Articular chondrocyte of knee joint (primary cell): ENCODE measurements at places on chromosomes 2 and 18. TPM values are rescaled to one million over a fixed set of nuclear protein-coding genes. Genes with fewer than 3 reads are reported as not detected.

Gene ACTR3
- total RNA-seq, result 294 and 336 TPM in 2 replicates

Gene UGT1A8
- total RNA-seq, result not detected in 2 replicates

Gene NAPG
- 78.0 and 82.0 TPM in 2 replicates for total RNA-seq

Gene RAMP1
- 6.8 TPM in 2 replicates for total RNA-seq

Gene CROCC2
- under 0.01 TPM in 2 replicates for total RNA-seq

Gene PREB
- 29.9 and 40.6 TPM in 2 replicates for total RNA-seq

Gene CXCR4
- 0.13 and 0.22 TPM in 2 replicates for total RNA-seq

Gene PGAP1
- total RNA-seq, result 11.2 and 12.9 TPM in 2 replicates

Gene BOLL
- total RNA-seq, result not detected in 2 replicates

Gene GAREM1
- total RNA-seq, result 3.0 and 5.1 TPM in 2 replicates

Gene GKN2
- total RNA-seq, result not detected in 2 replicates
